Activated B cell treated with CpG ODN at 0.5 μM for 24 hours (primary cell): ENCODE measurements at places on chromosomes 11 and 22.

- DNase-seq: no peak
Measured at GRCh38 chr11:76677458-76677765, 6.9 kb upstream of the LRRC32 start.

GRCh38 chr22:42685941-42686653, 34.6 kb downstream of the A4GALT start:
- no peak for DNase-seq

DNA sequence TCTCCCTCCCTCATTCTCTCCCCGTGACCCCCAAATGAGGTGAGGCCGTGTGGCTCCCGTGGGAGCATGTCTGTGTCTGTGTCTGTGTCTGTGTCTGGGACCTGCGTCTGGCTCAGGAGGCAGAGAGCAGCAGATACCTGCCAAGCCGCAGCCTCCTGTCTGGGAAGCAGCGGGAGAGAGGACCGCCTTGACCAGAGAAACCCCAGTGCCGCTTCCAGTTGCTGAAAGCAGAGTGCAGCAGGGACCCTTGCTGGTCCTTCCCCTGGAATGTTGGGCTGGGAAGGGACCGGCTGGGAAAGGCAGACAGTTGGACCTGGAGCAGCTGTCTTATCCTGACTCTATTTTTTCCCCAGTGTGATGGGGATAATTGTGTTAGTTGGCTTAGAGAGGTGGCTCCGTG, 525 bp downstream of the CSDC2 start:
- DNase-seq: no peak

DNA sequence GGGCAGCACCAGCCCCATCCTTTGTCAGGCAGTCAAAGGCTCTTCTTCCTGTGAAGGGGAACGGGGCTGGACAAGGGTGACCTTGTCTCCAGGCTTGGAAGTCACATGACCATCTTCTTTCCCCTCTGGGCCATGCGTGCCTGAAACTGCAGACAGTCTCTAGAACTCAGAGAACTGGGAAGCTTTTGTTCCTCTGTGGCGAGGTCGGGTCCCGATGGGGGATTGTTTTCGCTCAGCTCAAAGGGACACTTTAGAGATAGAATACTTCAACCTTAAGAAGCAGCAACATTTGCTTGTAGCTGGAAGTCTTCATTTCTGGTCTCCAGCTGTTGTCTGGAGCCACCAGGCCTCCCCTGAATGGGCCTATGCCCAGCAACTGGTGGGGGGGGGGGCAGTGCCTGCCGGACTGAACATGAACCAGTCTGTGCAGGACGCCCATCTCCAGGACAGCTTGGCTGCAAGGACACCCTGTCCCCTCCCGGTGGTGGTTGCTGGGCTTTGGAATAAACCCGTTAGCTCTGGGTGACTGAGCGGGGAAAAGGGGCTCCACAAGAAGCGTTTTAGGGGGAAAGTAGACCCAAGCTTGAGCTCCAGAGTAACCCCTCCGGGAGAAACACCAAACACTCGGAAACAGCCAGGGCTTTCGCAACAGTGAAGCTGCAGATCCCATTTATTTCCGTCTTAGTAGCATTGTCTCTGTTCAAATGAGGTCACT, 55.7 kb upstream of the EMID1 start:
- no peak for DNase-seq

GRCh38 chr11:113160808-113161124, 153.6 kb upstream of the TTC12 start:
- no peak for DNase-seq

GRCh38 chr11:83711106-83711527, 424.9 kb upstream of the CCDC90B start:
- no peak for DNase-seq

DNA sequence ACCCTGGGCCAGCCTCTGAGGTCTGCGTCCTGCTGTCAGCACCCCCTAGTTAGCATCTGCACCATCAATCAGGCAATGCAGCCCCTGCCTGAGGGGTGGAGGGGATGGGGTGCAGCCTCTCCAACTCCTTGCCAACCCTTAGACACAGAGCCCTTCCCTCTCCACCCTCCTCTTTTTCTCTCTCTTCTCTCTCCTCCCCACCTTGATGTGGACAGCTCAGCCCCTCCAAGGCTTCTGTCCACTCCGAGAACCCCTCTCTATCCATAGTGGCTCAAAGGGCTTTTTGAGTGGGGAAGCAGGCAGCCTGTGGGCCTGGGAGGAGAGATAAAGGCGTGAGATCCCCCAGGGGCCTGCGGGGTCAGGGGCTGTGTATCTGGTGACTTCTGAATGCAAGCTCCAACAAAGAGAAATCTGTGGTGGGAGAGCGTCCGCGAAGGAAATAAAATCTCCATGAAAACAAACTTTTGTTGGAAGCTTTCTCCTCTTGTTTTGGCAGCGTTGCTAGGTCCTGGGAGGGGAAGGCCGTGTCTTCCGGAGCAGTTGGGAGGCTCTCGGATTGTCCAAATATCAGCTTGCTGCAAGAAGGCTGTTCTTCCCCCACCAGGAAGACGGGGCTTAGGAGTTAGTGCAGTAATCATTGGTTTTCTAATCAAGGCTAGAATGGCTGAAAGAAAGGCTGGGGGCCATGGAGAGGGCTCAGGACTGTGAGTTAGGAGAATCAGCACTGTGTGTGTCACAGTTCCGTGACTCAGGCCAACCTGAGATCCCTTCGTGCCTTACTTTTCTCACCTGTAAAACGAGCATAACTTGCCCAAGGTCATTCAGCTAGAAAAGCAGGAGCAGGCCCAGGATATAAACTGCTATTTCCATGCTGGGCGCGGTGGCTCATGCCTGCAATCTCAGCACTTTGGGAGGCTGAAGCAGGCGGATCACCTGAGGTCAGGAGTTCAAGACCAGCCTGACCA, 50.3 kb downstream of the PKNOX2 start:
- no peak for DNase-seq

DNA sequence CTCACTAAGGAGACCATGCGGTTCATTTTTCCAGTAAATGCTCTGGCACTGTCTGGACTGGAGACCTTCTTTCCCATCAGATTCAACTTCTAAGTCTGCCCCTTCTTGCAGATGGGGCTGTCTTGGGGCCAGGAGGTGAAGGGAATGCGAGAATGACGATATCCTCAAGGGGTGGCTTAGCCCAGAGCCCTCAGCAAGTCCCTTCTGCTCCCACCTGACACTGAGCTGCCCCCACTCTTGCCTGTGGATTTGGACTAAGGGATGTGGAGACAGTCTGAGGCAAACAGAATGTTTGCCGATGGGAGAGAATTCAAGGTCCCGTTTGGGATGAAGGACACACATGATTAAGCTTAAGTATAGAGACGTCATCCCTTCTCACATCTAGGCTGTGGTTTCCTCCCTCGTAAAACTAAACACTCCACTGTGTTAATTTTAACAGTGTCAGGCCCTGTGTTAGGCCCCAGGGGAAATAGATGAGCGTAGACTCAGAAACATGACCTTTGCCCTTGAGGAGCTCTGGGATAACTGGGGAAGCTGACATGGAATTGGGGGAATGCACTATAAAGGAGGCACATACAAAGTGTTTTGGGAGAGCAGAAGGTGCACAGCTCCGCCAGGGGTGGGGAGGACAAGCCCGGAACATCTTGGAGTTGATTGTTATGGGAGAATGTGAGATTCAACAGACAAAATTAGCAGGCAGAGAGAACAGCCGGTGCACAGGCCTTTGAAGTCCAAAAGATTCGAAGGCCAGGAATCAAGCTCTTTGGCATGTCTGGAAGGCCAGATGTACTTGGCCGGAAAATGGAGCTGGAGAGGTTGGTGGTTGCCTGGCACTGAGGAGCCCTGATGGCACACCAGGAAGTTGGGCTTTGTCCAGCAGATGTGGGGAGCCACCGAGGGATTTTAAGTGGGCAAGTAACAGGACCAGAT, 71.6 kb downstream of the ST3GAL4 start:
- no peak for DNase-seq

- DNase-seq: no peak
Measured at GRCh38 chr22:38435010-38435409, 20.0 kb downstream of the KCNJ4 start.

DNA sequence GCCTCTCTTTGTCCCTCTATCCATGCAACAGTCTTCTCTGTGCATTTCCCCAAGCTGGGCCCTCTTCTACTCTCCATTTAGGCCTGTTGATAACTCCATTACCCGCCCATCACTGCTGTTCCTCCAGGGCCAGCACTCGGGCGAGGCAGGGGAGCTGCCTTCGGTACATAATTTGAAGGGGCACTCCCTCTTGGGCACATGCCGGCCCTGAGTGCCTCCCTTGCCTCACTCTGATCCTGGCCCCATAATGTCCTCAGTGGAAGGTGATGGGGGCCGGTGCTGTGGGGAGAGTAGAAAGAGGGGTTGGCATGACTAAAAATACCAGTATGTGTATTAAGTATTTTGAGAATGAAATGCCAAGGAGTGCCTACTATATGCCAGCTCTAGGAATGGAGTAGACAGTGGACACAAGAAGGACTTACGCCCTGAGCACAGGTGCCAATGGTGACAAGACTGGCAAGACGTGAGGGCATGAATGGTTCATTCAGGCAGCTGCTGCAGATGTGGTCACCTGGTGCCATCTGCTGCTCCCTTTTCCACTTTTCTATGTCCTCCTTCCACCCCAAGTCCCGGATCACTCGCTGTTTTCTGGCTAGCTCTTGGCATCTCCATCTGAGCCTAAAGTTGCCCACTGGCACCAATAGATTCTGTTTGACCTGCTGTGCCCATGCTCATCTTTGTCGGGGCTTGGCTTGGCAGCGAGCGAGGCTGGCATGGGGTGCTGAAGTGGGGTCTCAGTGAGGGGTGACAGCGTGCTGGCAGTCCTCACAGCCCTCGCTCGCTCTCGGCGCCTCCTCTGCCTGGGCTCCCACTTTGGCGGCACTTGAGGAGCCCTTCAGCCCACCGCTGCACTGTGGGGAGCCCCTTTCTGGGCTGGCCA, 22.6 kb downstream of the TMEM218 start:
- no peak for DNase-seq

GRCh38 chr22:20981787-20982562, at the start of gene LZTR1:
Gene LZTR1 (plus strand): TSS chr22:20982297. CDS start chr22:20982372, 75 bp downstream.
- DNase-seq: peak; percentile 74

GRCh38 chr22:19260194-19260593, 31.3 kb downstream of the CLTCL1 start:
- DNase-seq: no peak

- no peak for DNase-seq
Measured at GRCh38 chr11:127182586-127183203, 182.1 kb upstream of the KIRREL3 start.

DNA sequence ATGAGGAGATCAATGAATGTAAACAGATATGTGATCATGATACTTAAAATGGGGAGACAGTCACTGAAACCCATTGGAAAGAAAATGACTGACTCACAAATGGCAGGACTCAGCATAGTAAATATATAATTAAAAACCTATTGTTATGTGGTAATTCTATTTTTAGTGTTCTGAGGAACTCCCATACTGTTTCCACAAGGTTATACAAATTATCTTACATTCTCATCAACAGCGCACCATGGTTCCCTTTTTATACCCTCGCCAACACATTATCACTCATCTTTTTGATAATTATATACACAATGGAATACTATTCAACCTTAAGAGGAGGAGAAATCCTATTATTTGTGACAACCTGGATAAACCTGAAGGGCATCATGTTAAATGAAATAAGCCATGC, 17.1 kb downstream of the OR5B21 start:
- DNase-seq: no peak

DNA sequence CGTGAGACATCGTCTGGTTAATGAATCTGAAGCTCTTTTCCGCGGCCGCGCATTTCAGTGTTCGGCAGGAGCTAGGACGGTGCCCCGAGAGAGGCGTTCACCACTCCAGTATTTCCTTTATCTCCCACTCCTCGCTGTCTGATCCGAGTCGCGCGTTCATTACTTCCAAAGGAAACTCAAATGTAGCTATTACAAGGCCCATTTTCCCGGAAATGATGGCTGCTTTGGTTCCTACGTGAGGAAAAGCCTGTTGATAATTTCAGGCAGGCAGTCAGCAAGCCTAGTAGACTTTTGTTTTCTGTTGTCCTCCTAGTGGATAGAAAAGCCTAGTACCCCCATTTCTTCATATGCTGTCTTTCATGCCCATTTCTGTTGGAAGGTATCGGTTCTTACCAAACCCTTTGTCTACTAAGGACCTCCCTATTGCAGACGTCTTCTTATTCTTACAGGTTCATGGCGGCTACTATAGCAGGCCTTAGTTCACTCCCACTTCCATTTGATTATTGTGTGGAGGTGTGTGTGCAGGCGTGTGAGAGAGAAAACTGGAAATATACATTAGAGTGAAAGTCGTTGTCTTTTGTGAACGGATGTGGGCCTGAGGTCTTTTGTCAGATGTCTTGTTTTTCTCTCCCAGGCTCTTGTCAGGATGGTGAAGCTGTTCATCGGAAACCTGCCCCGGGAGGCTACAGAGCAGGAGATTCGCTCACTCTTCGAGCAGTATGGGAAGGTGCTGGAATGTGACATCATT, 737 bp downstream of the RBM4 start:
- no peak for DNase-seq
